ENCODE measurements at places on chromosomes 5 and 9.

DNA sequence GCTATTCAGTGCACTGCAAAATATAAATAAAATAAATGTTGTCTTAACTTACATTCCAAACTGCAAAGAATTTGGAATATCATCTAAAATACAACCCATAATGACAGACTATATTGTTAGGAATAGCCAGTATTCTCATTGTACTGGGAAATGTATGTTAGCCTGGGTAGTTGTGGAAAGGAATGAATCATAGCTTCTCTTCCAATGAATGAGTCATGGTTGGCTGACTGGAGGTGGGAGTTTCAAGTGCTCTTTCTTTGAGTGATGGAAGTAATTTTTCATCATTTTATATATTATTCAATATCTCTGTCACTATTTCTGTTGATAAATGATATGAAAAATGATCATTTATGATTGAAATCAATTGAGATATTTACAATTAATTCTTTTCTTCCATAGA, 158.6 kb upstream of the ARRDC3 start:
- no peak for DNase-seq

GRCh38 chr9:83956086-83956435, 24.0 kb downstream of the HNRNPK start:
- DNase-seq, result peak; percentile 67

DNA sequence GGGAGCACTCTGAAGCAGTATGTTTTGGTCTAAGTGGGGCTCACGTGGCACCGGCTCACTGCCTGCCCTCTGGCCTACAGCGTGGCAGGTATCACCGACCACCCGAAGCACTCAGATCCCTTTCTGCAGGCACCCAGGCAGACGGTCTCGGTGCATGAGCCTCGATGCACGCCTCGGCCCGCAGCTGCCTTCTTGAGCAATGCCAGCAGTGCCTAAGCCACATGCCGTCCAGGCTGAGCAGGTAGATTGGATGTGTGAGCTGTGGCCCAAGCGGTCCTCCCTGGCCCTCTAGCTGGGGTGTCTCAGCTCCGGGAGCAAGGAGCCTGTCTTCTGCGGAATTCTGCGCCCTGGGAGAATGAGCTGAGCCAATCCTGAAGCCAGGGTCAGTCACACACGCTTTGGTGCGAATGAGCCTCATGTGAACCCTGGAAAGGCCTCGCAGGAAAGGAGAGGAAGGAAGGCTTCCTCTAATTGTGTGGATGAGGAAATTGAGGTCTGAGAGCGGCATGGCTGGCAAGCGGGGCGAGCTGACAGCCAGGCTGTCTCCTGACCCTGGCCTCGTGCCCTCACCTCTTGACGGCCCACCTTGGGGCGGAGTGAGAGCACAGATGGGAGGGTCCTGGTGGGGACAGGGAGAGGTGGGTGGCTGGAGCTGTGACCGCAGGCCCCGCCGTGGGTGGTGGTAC, 14.4 kb downstream of the RXRA start:
- DNase-seq, result no peak

- DNase-seq, result no peak
Observed at GRCh38 chr9:94787266-94787665, 60.8 kb downstream of the AOPEP start.

DNA sequence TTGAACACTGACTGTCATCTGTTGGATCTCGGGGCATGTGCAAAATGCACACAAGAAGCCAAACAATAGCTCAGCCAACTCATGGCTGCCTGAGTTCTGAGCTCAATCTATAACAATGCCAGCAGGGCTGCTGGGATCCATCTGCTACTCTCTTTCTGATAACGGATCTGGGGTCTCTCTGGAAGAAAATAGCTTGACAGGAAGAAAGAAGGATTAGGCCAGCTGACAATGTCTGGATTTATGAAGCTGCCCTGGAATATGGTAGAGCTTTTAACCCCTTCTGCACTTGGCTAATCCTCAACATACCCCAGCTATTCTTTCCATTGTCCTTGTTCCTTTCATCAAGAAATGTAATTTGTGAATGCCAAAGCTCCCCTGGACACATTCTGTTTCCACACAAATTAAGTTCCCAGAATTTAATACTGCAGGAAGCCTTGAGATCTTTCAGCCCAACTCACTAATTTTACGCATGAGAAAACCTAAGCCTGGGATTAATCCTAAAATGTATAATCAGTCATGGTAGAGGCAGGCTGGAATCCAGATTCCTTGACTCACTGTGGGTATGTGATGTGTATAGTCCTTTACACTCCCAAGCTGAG, 62.7 kb upstream of the PCA3 start:
- DNase-seq, result no peak

DNA sequence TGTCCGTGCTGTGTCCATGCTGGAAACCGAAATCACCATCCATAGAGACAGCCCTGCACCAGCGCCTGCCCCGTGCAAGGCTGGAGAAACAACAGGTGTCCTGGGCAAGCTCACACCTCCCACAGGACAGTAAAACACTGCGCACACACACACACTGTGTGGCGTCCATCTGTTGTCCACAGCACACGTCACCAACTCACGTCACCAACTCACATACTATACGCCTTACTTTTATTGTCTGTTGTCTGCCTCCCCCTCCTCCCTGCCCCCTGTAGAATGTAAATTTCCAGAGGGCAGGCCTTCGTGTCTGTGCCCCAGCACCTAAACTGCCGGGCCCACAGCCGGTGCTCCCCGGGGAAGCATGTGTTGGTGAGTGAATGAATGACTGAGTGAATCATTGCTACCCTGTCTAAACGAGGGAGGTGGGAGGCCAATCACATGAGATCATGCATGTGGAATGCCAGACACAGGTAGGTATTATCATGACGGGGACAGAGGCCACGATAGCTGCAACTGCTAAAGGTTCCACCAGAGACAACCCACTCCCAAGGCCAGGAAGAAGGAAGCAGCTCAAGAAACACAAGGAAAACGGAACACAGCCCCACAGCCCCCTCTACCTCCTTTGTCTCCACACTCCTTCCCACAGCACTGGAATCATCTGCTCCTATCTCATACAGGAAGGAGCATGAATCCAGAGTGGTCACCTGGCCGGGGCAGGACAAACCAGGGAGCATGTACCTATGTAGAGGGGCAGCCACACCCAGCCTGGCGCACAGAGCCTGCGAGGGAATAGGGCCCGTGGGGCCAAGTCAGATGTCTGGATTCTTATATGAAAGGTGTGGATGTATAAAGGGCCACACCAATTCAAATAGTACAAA, 41.9 kb downstream of the STK10 start:
- DNase-seq, result peak; percentile 50

- peak; percentile 52 for DNase-seq
Observed at GRCh38 chr5:178553517-178553916, 36.7 kb downstream of the COL23A1 start.

GRCh38 chr5:21882074-21882745, 970.9 kb downstream of the CDH12 start:
- DNase-seq, result no peak

- DNase-seq, result peak; percentile 63
Observed at GRCh38 chr5:52799358-52799982, 11.8 kb downstream of the ITGA1 start.

- no peak for DNase-seq
Observed at GRCh38 chr9:133105461-133105770, 15.6 kb downstream of the RALGDS start.

- peak; percentile 91 for DNase-seq
Observed at GRCh38 chr9:129383561-129384490, 205.8 kb upstream of the IER5L start.

GRCh38 chr9:20242510-20243189, 379.6 kb downstream of the MLLT3 start:
- no peak for DNase-seq

- peak; percentile 62 for DNase-seq
Observed at GRCh38 chr9:91515074-91515687, 91.5 kb upstream of the NFIL3 start.

DNA sequence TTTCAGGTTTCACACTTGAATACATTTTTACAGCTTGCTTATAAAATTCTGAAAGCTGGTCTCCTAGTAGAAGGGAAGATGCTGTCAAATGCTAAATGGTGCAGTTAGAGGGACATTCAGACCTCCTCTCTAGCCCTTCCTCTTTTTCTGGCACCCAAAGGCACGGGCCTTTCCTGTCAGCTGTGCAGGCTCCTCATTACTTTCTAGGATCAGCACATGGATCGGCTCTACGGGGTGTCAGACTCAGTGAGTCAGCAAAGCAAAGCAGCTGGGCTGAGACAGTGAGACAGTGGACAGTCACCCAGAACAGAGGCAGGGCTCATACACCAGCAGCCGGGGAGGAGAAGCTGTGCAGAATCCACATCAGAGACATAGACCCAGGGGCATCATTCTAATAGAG, 80.0 kb upstream of the TNC start:
- DNase-seq, result no peak

DNA sequence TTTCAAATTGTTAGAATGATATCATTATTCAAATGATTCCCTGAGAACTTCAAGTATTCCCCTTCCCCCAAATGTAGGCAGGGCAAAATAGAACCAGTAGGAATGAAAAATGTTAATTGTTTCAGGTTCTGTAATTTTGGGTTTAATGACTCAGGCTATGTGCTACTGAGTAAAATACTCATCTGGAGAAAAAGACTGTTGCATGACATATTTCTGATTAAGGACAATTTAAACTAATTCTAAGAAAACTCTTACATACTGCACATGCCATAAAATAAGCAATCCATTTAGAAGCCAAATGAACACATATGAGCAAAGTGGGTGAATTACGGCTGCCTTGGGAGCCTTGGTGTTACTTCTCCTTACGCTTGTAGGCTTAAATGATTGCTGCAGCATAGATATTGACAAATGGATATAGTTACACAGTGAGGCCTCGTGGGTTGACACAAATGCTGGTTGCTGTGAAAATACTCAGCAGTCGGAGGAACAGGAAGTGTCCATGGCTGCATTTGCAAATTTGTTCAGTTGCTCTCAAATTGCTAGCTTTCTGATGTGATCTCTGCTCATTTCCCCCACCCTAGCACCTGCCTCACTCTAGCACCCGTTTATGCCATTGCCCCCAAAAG, 174.9 kb upstream of the DMAC1 start:
- no peak for DNase-seq

DNA sequence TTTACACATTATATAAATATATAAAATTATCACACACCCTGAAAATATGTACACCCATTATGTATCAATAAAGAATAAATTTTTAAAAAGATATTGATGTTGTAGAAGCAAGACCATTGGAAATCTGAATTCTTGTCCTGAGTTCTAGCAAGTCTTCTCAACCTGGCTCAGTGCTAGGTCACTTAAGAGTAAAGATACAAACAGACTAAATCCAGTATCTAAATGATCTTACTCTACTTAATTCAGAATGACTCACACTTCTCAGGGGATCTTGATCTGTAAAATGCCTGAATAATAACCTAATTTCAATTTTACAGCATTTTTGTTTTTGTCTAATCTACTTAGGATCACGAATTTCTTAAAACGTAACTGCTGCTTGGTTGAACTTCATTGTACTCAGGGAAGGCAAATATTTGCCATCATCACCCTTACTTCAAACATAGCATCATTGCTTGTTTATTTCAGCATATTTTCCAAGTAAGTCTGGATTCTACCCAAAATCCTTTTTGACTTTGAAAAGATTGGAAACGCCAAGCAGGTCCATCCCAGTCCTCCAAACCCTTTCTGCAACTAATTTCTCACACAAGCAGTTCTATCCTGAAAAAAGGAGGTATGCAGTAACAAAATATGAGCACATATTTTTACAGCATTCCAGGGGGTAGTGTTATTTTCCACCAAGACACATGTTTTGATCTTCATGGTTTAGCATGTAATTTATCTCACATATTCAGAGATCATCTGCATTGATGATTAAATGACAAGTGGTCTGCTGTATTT, 582.6 kb downstream of the PSAT1 start:
- DNase-seq, result no peak

GRCh38 chr5:13566871-13567339, 377.6 kb downstream of the DNAH5 start:
- no peak for DNase-seq

GRCh38 chr9:108671176-108671575, 184.6 kb downstream of the ACTL7B start:
- DNase-seq, result no peak

DNA sequence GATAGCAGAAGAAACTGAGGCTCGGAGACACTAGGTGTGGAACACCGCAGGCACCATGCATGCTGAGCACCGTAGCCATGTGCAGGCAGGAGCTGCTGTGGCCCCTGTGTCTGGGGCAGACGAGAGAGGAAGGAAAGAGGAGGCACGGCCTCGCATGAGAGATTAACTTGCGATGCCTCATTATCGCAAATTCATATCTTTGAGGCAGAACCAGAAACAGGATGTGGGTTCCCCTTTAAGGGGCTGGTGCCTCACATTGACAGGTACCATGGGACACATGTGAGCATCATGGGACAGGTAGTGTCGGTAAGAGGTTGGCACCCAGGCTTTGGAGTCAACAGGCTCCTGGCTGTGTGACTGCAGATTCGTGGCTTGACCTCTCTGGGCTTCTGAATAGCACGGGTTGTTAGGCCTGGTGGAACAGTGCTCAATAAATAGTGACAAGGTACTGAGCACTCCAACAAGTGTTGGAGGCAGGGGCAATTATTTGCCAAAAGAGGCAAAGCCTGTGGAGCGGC, 40.8 kb downstream of the NAIF1 start:
- DNase-seq, result no peak

DNA sequence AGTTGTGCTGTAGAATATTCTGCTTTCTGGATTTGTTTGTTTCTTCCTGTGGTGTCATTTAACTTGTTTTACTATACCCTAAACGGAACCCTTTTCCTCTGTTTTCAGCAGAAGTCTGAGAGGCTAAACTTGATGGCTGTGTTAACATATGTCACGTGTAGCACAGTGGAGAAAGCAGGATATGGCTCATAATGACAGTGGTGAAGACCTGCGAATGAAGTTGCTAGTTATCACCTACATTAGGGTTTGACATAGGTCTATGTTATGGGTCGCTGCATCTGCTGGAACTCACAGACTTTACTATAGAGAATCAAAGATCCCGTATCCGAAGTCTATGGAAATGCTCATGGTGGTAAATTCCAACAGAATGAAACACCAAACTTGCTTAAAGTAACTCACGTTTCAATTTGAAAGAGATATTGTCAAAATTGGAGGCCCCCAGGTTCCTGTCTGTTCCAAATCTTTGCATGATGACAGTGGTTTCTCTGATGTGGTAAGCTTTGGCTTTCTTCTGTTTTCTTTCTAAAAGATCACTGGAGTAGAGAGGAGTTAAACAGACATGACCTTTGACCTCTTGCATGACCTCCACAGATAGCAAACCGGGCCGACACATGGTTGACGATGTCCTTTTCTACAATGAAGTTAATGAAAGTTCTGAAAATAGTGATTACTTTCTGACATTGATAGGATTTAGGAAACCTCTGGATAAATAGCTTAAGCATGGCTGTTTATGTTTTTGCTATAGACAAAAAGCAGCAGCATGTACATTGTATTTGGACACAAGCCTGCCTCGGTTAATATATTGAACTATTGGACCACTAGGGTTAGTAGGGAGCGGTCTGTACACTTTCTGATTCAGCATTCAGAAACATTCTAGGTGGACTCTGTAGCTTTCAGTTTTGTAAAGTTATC, 3.1 kb upstream of the CATSPER3 start:
- DNase-seq, result no peak
